ENCODE measurements at places on chromosomes 16 and 17.

GRCh38 chr17:74182041-74182723 is 21.3 kb upstream of the RPL38 start:
- no peak for DNase-seq

DNA sequence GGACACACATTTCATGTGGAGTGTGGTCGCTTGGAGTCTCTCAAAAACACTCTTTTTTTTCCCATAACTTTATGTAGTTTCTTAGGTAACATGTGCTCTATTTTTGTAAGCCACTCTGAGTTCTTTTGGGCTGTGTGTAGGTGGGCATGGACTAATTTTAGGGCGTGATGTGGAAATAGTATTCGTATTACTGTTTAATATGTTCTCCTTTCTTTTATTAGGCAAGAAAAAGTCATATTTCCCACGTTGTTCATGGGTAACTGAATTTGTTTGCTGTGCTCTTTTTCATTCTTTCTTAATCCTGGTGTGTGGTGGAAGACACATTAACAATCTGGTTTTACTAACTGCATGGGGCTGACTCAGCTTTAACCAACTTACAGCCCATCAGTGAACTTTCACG is 27.4 kb downstream of the NDEL1 start:
- DNase-seq, result no peak

DNA sequence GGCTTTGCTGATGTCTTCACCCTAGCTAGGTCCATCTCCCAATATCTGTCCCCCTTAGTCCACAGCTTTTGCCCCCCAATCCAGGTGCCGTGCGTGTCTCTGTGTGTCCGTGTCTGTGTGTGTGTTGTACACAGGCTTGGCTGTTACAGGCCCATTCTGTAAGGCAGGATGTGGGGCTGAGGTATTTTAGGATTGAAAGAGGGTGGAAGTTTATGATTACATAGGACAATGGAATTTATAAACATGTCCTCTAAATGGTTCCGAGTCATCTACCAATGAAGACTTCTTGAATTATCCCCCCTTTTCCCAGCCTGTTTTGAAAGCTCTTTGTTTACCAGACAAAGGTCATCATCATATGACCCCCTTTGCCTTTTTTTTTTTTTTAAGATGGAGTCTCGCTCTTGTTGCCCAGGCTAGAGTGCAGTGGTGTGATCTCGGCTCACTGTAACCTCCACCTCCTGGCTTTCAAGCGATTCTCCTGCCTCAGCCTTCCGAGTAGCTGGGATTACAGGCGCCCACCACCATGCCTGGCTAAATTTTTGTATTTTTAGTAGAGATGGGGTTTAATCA is 21.9 kb downstream of the ACE start:
- no peak for DNase-seq

- no peak for DNase-seq
These were observed 7.3 kb downstream of the GNA13 start for GRCh38 chr17:65049085-65049756.

GRCh38 chr16:67470359-67470758 is 10.6 kb downstream of the ATP6V0D1 start:
- DNase-seq, result no peak

GRCh38 chr16:71937868-71938510 is 42.7 kb downstream of the IST1 start:
- no peak for DNase-seq

- DNase-seq, result no peak
These were observed 323.0 kb downstream of the KCNJ2 start for GRCh38 chr17:70492368-70492767.

- no peak for DNase-seq
These were observed 135.2 kb downstream of the SHISA9 start for GRCh38 chr16:13036600-13036999.

DNA sequence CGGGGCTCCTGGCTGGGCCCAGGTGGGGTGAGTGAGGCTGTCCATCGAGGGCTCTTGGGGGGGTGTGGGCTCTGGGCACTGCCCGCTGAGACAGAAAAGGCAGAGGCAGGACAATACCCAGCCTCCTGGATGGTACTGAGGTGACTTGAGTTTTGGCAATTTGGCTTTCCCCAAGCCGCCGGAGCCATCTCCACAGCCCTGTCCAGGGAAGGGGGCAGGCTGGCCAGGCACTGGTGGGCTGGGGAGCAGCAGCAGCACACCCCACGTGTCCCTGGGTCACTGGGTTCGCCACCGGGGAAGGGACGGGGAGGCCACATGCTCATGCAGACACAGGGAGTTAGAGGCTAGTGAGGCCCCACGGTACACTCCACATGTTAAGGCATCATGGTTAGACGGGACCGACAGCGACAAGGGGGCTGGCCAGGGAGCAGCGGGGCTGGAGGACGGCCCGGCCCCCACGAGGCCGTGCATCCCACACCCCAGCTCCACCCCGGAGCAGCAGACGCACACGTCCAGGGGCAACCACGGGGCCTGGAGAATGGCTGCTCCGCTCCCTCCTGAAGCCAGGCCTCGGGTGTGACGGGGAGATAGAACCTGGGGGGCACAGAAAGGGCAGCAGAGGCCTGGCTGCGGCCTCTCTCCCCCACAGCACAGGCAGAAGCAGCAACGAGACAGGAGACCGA is 3.0 kb downstream of the ARHGDIA start:
- no peak for DNase-seq

GRCh38 chr17:72488555-72489271 is 367.9 kb downstream of the SOX9 start:
- DNase-seq, result no peak

DNA sequence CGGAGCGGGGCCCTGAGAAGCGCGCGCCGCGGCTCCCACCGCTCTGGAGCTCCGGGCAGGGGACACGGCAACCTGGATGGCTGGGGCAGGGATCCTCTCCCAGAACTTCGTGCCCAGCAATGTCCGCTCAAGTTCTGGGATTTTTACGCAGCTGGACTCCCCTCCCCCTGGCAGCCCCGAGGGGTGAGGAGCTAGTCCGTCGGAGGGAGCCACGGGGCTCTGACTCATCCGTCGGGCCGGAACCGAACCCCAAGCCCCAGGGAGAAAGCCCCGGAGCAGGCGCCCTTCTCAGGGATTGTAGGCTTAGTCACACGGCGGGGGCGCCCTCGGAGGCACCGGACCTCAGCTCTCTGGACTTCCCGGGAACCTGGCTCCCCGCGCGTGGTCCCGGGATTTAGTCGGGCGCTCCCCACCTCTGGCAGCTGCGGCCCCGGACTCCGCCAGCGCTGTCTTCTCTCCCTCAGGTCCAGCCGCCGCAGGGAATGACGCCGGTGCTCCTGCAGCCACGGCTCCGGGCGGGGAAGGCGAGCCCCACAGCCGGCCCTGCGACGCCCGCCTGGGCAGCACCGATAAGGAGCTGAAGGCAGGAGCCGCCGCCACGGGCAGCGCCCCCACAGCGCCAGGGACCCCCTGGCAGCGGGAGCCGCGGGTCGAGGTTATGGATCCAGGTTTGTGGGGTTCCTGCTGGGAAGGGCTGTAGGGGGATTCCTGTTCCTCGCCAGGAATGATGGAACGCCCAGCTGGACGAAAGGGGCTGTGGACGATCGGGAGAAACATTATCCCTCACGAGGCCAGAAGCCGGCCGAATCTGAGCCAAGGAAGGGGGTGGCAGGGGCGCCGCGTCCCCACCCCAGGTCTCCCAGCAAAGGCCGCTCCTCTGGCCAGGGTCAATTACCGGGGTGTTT is 830 bp downstream of the SPHK1 start:
- DNase-seq, result peak; percentile 52

DNA sequence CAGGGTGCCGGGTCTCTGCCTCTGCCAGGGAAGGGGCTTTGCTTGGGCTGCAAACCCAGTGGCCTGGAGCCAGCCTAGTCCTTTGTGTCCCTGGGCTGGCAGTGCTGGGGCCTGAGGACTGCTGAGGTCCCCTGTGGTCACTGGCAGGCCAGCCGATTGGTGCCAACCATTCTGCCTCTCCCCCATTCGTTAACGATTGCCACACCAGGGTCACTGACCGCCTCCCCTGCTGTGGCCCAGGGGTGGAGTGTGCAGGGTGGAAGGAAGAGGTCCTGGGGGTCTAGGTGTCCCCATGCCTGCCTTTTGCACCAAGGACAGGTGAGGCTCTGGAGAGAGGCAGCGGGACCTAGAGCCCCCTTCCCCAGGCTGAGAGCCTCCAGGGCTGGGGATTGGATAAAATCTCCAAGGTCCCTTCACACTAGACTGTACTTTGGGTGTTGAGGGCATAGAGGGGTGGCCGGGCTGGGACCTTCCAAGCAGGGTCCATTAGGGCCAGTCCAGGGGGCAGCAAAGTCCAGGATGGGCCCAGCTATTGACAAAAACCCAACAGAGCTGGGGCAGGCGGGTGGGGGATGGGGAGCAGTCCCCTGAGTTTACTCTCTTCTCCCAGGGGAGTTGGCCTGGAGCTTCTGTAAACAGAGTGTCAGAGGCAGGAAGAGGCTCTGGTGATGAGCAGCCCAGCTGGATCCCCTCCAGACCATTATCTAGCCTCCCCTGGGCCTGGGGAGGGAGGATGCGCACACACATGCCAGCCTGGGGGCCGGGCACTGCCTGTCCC is 1.1 kb downstream of the VASN start:
- DNase-seq, result no peak

DNA sequence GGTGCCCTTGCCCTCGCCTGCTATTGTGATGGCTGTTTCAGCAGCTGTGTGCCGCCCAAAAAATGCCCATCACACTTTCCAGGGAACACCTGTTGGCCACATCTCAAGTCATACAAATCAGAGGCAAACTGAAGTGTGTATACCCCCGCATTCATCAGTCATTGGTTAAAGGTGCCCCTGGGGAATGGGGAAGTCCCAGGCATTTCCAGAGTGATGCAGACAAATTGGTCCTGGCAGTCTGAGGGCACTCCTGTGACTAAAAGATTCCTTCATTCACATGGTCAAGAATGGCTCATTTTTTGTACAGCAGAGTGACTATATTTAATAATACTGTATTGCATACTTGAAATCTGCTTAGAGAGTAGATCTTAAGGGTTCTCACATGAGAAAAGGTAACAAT is 102.9 kb upstream of the TMEM97 start:
- DNase-seq, result no peak

DNA sequence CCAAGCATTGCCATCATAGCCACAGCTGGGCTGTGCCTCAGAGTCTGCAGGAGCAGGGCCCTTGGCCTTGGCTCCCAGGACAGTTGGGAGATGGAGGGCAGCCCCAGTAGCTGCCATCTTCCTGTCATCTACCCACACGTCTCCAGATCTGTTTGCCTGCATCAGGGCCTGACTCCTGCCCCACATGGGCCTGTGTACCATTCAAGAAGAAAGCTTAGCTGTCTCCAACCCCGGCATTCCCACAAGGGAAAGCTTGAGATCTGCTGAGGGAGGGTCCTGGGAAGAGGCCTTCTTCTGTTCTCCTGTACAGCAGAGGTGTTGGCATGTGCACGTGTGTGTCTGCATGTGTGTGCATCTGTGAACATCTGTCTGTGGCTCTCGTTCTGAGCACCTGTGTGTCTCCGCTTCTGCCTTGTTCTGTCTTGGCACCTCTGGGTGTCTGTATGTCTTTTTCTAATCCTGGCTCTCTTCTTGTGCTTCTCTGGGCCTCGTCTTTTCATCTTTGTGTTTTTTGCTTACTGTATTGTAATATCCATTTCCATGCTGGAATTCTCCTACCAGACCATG is 122.2 kb downstream of the MRM1 start:
- no peak for DNase-seq

DNA sequence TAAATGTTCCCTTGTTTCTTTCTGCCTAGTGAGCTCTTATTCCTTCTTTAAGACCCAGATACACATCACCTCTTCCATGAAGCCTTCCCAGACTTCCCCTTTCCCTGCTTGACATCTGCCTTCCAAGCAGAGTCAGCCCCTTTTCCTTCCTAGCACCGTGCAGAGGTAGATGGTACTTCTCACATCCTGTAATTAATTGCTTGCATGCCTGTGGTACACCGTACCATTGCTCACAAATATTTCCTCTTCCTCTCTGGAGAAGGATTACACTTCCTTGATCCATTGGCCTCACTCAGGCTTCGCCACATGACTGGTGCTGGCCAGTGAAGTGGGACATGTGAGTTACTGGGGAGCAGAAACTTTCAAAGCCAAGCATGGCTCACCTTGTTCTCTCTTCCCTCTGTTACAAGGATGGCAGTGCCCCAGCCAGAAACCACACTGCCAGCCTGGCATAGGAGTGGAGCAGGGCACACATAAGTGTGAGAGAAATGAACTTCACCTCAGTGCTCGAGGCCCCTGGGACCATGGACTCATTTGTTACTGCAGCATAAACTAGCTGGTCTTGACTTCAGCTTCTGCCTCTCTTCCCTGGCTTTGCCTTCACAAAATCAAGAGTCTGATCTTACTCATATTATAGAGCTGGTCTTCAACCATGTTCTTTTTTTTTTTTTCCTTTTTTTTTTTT is 44.0 kb downstream of the SOST start:
- no peak for DNase-seq

DNA sequence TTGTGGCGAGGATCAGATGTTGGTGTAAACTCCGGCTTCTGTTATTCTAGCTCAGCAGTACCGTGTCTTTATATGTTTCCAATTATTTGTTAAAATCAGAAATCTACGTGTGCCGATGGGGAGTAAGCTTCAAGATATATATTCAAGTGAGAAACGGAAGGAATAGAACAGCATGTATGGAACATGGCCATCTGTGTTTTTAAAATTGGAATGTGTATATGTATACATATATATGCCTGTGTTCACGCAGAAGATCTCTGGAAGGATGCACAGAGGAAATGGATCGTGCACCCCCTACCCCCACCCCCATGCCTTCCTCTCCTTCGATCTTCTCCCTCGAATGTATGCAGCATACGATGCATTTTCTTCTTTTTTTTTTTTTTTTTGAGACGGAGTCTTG is 7.7 kb upstream of the SNN start:
- no peak for DNase-seq

- no peak for DNase-seq
These were observed 2.0 kb downstream of the DDX5 start for GRCh38 chr17:64503821-64504768.

DNA sequence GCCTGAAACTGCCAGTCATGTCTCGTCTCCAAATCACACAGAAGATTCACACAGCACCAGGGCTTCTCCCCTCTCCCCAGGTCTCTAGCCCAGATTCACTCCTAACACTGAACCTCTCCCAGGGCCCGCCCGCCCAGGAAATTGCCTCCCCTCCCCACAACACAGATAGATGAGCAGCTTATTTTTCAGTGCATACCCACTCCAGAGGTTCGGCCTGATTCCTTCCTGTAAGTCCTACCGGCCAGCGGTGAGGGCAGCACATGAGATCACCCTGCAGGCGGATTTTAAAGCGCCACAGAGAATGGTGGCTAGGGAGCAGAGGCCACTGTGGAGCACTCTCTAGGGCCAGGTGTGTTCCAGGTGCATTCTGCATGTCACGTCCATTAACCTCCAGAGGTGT is 301.8 kb downstream of the IRF8 start:
- no peak for DNase-seq

- no peak for DNase-seq
These were observed 22.9 kb upstream of the PECAM1 start for GRCh38 chr17:64413513-64413912.

GRCh38 chr16:35743101-35743692 is 2283.8 kb downstream of the TP53TG3F start:
- DNase-seq, result no peak
